ENCODE measurements at places on chromosomes 11 and 22.

DNA sequence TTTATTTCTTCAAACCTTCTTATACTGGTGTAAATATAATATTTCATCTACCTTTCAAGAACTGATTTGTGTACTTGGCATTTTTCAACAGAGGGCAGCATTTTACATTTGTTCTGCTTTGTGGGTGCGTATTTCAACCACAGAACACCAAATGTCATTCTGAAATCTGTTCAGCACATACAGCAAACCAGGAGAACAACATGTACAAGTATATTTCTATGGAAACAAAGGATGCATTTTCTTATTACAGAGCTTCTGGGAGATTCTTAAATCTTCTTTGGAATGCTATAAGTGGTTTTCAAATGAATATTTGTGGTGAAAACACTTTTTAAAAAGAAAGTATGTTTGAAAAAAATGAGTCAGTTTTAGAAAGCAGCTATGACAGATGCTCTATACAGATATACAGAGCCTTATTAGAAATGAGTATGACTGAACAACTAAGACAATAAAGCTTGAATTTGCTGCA, 946.0 kb downstream of the FAM181B start:
- no peak for DNase-seq

GRCh38 chr11:81497202-81497804, 1236.4 kb downstream of the FAM181B start:
- DNase-seq = no peak

DNA sequence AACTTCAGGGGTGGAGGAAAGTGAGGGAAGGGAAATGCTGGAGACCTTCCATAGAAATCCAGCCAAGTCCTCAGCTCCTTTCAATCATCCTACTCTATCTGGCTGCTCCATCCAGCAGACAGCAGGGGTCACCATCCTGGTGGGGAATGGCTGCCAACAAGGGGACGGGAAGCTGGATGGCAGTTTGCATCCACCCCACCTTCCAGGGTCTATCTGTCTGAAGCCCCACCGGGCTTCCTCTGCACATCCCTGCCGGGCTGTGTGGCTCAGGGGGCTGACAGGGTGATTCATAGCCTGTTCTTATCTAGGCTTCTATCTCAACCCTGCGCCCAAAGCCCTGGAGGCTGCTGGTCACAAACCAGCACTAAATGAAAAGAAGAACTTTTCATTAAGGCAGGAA, 1.1 kb downstream of the SYTL2 start:
- no peak for DNase-seq

- no peak for DNase-seq
Observed at GRCh38 chr22:36009085-36009484, 19.5 kb downstream of the RBFOX2 start.

GRCh38 chr22:25742918-25743708, 1.1 kb downstream of the MYO18B start:
- no peak for DNase-seq

DNA sequence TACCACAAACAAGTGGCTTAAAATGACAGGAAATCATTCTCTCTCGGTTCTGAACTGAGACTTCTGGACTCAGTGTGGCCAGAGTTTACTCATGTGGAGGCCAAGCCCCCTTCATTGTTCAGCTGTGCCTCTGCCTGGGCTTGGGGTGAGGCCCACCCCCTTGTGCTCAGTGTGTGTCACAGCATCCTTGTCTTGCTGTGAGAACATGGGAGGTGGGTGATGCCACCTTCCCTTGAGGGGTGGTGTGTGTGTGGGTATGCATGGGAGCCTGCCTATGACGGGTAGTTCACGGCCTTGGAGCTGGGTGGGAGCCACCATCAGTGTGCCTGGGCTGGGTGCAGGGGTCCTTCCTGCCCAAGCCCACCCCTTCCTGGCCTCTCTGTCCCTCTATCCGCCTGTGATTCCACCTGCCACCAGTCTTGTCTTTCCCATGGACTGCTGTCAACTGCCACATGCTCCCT, 101.7 kb downstream of the MORC2 start:
- no peak for DNase-seq

DNA sequence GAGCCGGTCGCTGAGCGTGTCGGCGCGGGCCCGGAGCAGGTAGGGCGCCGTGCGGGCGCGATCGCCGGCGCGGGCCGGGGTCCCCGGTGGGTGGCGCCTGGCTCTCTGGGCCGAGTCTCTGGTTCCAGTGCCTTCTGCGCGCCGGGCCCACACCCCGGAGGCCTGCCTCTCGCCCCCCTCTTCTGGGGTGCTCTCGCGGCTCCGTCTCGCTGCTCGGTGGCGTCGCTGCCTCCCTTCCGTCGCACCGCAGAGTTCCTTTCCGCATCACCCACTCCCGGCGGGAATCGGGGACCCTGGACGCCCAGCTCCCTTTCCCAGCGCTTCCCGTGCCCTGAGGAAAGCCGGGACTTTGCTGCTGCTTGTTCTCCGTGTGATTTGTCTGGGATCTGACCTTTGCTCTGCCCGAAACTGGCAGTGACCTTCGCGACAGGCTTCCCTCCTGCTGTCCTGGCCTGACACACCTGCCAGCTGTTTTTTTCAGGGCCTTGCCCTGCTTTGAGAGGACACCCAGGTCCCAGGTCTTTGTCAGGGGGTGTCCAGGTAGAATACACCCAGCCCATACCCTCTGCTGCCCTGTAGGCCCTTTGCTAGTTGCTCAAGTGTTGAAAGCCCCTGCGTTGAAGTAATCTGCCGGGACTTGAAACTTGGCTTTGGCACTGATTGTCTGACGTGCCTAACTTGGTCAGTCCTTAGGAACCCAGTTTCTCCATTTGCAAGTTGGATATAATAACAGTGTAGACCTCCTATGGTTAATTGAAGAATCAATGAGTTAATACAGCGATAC, 711 bp downstream of the FDX1 start:
- DNase-seq = no peak

DNA sequence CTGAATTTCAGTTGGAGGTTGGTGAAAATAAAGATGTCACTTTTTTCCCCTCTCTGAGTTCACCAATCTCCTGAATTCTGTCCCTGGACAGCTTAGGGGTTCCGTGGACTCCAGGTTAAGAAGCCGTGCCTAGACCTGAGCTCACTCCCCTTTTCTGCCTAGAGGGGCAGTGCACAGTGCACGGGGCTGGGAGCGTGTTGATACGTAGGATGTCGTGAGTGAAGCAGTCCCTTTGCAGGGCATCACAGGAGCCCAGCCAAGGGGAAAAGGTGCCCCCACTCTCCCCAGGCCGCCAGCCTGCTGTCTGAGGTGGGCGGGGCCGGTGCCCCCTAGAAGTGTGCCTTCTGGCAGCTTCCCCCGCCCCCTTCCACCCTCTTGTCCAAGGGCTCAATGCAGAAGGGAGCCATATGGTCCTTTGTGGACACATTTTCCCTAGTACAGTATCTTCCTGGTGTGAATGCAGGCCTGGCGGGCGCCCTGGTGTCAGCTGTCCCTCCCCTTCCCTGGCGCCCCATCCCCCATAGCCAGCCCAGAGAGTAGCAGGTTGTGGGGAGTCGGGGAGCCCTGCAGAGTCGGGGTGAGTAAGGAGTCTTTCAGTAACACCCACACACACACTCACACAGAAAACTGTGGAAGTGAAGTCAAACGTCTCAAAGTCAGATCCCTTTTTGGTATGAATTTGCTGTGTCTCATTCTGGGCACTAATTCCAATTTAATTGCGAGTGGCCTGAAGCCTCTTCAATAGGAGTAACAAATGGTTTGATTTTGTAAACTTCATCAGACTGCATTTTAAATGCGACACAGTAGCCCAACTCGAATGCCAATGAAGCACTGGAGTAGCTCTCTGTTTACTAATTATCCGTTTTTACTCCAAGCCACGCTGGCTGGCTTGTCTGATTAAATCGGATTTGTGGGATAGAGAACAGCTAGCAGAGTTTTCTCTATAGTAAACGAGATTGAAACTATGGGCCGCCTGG, 67.5 kb upstream of the NNMT start:
- DNase-seq = no peak

- no peak for DNase-seq
Observed at GRCh38 chr11:58316142-58316541, 42.7 kb downstream of the OR5B17 start.

DNA sequence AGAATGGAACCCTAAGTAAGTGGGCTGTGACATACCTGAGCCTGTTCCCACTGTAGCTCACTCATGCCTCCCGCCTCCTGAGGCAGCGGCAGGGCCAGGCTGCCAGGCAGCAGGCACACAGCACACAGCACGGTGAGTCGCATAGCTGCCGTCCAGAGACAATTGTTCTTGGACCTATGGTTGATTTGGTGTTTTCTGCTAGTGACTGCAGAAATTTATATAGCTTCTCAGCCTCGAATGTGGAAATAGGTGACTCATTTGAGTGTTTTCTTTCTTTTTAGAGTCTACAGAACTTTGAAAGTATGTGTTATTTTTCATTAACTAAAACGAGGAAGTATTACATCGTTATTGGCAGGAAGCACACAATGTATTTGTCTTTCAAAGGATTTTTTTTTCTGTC, at the start of gene MMP7:
Gene MMP7, minus strand, starts transcription at position 190 of the 400 bp plus-strand sequence. Its CDS starts 47 bp downstream, at position 143.
- no peak for DNase-seq

DNA sequence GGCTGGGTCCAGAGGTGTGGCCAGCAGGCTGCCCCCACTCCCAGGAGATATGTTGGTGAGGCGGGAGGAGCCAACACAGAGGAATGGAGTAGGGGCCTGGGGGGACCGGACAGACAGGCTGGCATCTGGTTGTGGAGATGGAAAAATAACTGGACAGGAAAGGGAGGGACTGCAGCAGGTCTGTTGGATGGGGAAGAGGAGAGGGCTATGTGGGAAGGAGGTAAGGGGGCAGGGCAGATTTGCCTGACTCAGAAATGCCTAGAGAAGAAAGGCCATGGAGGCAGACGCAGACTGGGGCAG, 160.4 kb downstream of the TRIM29 start:
- no peak for DNase-seq

DNA sequence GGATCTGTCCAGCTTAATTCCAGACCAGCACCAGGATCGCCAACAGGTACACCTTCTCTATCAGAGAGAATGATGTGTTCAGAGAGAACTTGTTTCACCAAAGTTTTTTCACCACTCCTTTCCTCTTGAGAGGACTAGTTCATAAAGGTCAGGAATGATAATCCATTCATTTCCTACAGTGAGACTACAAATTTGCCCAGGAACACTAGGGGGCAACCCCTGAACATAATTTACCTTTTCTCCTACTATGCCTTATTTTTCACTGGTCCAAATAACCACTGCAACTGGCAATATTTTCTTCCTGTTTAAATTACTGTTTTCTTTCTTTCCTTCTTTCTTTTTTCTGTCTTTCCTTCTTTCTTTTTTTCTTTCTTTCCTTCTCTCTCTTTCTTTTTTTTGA, 22.5 kb downstream of the CAVIN3 start:
- no peak for DNase-seq

- no peak for DNase-seq
Observed at GRCh38 chr11:102252339-102252891, 64.9 kb upstream of the BIRC3 start.

GRCh38 chr11:83120327-83120726, 36.6 kb upstream of the PCF11 start:
- DNase-seq = no peak

DNA sequence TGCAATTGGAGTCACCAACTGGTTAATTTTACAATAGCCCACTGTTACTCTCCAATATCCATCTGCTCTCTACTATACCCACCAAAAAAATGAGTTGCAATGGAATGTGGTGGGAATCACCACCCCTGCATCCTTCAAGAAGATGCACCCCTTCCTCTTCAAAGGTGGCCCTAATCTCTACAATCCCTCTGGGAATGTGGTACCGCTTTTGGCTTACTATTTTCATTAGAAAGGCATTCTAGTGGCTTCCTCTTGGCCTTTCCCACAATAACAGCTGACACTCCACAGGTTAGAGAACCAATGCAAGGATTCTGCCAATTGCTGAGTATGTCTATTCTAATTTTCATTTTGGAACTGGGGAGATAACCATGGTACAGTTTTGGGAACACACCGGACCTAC, 33.2 kb upstream of the CWF19L2 start:
- no peak for DNase-seq

- DNase-seq = peak; percentile 68
Observed at GRCh38 chr11:75022759-75023396, 34.1 kb downstream of the NEU3 start.

- DNase-seq = no peak
Observed at GRCh38 chr22:48031589-48031988, 1269.1 kb downstream of the TBC1D22A start.

DNA sequence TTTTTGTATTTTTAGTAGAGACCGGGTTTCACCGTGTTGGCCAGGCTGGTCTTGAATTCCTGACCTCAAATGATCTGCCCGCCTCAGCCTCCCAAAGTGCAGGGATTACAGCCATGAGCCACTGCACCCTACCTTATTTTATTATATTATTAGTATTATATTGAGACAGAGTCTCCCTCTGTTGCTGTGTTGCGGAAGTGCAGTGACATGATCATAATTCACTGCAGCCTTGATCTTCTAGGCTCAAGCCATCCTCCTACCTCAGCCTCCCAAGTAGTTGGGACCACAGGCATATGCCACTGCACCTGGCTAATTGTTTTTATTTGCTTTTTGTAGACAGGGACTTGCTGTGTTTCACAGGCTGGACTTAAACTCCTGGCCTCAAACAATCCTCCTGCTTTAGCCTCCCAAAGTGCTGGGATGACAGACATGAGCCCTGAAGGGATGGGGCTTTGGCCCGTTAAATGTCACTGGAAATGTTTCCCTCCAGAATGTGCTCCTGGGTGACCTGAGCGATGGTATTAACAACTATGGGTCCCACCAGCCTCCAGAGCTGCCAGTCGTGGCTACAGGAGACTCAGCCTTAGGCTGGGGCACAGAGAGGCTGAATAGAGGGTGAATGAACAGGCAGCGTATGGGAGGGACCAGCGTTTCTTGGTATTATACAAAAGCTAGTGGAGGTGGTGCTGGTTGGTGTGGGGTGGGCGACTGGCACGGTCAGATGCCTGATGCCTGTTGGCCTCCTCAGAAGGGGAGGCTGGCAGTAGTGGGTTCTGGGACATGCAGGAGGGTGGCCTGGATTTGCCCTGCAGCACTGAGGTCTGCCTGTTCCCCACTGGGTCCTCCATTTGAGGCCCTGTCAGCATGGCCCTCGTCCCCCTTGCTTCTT, 7.3 kb downstream of the TANGO2 start:
- no peak for DNase-seq

GRCh38 chr22:35802885-35803284, 85.2 kb downstream of the APOL5 start:
- DNase-seq = no peak

- DNase-seq = no peak
Observed at GRCh38 chr11:30911247-30911646, 325.1 kb upstream of the MPPED2 start.

GRCh38 chr11:62353841-62354240, 16.6 kb downstream of the ASRGL1 start:
- no peak for DNase-seq

- no peak for DNase-seq
Observed at GRCh38 chr11:61930933-61931332, 13.6 kb upstream of the RAB3IL1 start.

GRCh38 chr11:68508425-68508824, 47.9 kb downstream of the PPP6R3 start:
- DNase-seq = no peak

- DNase-seq = no peak
Observed at GRCh38 chr22:33565580-33565995, 354.7 kb downstream of the LARGE1 start.
